Right ventricle myocardium inferior (tissue), 1 donor: ENCODE measurements at places on chromosomes 3 and 15. TPM values are rescaled to one million over a fixed set of nuclear protein-coding genes. Genes with fewer than 3 reads are reported as not detected.

Gene SOX2
- total RNA-seq = 0.27 TPM

Gene C2CD4A
- total RNA-seq = not detected

DNA sequence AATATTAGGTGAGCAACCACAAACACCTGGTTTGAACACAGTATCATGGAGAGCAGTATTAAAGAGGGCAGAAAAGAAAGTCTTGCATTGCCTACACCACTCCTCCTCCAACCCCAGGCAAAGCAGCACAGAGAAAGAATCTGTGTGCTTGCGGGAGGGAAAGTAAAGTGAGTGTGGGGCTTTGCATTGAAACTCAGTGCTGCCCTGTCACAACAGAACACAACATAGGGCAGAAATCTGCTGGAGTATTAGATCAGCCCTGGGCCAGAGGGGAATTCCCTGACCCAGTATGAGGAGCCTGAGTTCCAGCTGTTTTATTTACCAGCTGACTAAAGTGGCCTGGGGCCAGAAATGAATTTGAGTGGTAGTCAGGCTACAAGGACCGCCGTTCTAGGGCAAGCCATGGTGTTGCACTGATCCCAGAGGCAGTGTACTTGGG, 75.5 kb downstream of the SPATA16 start:
- DNase-seq = no peak

DNA sequence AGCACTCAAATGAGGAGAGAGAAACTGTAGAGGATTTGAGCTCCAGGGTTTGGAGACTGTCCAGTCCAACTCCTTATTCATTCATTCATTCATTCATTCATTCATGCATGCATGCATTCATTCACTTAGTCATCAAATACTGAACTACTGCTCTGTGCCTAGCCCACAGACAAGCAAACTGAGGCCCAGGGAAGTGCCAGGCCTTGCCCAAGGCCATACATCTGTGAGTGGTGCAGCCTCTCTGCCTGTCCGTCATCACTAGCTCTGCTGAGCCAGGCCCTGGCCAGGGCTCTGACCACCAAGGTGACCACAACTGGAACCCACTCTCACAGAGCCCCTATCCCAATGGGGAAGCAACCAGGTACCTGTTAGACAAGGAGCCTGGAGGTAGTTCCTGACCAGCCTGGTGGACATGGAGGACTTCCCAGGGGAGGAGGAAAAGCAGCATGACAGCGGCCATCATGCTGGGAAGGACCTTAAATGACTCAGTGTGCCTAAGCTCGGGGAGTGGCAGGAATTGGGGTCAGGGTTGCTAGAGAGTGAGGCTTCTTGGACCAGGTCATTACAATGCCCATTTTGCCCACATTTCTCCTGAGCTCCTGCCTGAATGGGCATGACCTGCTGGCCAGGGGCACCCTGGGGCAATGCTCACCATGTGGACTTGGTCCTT, 27.5 kb upstream of the RPL29 start:
- DNase-seq = no peak

GRCh38 chr15:101135532-101136166, 116.2 kb downstream of the CHSY1 start:
- DNase-seq = no peak

- DNase-seq = peak; percentile 88
Observed at GRCh38 chr3:43001094-43001553, 22.0 kb downstream of the GASK1A start.

GRCh38 chr3:45211466-45212094, 14.5 kb downstream of the TMEM158 start:
- no peak for DNase-seq

- no peak for DNase-seq
Observed at GRCh38 chr3:120983841-120984240, 75.8 kb downstream of the STXBP5L start.

- no peak for DNase-seq
Observed at GRCh38 chr3:44968447-44968858, 7.5 kb downstream of the ZDHHC3 start.
